RPMI7951 (cell line): ENCODE measurements at places on chromosomes 11 and 22. TPM values are rescaled to one million over a fixed set of nuclear protein-coding genes. Genes with fewer than 3 reads are reported as not detected.

SF3B2 gene
- total RNA-seq: 198 and 205 TPM in 2 replicates

NLRP6 gene
- total RNA-seq: not detected in 2 replicates

GRCh38 chr11:92552942-92553341 lies 328.3 kb downstream of the FAT3 start:
- no peak for DNase-seq

- DNase-seq: no peak
Measured at GRCh38 chr11:9747828-9748227, 84.0 kb downstream of the SWAP70 start.

GRCh38 chr11:36622431-36623136 lies 24.5 kb upstream of the RAG2 start:
- DNase-seq: peak; percentile 13
